ENCODE measurements at places on chromosomes 7 and 10. TPM values are rescaled to one million over a fixed set of nuclear protein-coding genes. Genes with fewer than 3 reads are reported as not detected.

ANK3 gene
- 53.4 TPM for polyA plus RNA-seq

HOXA13 gene
- not detected for polyA plus RNA-seq

IKZF1 gene
- not detected for polyA plus RNA-seq

ANKRD61 gene
- not detected for polyA plus RNA-seq

TPST1 gene
- polyA plus RNA-seq: 27.8 TPM

GSAP gene
- 18.9 TPM for polyA plus RNA-seq

CHST3 gene
- 0.98 TPM for polyA plus RNA-seq

SPRN gene
- 0.73 TPM for polyA plus RNA-seq

C7orf57 gene
- polyA plus RNA-seq: 0.41 TPM

HSPA12A gene
- polyA plus RNA-seq: 62.9 TPM
